HuH-7.5 (cell line): ENCODE measurements at places on chromosomes 3 and 15.

DNA sequence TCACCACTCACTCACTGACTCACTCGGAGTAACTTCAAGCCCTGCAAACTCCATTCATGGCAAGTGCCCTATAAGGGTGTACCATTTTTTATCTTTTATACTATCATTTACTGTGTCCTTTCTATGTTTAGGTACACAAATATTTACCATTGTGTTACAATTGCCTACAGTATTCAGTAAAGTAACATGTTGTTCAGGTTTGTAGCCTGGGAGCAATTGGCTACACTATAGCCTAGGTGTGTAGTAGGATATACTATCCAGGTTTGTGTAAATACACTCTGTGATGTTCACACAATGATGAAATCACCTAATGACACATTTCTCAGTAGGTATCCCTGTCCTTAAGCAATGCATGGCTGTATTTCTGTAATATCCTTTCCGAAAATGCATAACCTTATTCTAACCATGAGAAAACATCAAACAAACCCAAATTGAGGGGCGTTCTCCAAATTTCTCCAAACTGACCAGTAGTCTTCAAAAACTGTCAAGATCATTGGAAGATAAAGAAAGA is 17.9 kb upstream of the CNOT10 start:
- DNase-seq = no peak

DNA sequence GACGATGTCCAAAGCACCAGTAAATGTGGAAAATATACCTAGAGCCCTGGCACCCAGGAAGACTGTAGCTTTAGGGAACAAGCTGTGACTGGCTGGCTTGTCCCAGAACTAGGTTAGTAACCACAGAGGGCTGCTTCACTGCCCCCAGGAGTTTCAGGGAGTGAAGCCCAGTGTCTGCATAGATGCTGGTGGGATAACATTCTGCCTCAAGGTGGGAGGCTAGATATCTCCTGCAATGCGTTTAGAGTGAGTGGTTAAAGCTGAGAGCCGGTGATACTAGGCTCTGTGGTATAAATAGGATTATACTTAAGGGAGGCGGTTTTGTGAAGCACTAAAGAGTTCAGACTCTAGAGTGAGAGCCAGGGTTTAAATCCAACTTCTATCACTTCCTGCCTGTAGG is 11.7 kb upstream of the CP start:
- DNase-seq = no peak

GRCh38 chr15:91857224-91857585 is 3.7 kb downstream of the SLCO3A1 start:
- DNase-seq = no peak

DNA sequence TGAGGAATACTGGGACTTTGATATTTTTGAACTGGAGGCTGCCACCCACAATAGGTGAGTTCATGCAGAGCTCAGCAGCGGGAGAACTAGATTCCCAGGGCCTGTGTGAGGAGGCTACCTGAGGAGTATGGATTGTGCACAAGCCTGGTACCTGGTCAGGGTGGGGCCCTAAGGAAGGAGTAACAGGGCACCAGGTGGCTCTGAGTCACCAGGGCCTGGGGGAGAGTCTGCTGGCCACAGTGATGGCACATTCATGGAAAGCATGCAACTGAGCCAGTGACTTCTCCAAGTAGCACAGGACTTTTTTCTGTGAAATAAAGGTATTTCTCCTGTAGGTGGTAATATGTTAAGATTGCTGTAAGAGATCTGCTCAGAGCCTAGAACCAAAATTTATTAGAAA is 134.4 kb downstream of the PDE8A start:
- no peak for DNase-seq

- no peak for DNase-seq
These were observed 66.2 kb downstream of the C3orf80 start for GRCh38 chr3:160291290-160291908.

DNA sequence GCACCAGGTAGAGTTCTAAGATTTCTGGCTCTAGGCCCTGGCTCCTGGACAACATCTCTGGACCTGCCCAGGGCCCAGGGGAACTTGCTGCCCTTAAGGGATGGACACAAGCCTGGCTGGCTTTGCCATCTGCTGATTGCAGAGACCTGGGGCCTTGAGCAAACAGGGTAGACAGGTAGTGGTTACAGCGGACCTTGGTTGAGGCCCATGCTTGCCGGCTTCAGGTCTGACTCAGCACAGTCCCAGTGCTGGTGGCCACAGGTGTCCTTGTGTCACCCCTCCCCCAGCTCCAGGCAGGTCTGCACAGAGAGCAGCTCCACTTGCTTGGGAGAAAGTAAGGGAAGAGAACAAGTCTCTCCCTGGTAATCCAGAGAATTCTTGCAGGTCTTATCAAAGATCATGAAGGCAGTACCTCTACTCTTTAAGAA is 15.9 kb upstream of the ACTL6A start:
- no peak for DNase-seq

GRCh38 chr3:181610083-181610972 is 101.4 kb upstream of the SOX2 start:
- no peak for DNase-seq

DNA sequence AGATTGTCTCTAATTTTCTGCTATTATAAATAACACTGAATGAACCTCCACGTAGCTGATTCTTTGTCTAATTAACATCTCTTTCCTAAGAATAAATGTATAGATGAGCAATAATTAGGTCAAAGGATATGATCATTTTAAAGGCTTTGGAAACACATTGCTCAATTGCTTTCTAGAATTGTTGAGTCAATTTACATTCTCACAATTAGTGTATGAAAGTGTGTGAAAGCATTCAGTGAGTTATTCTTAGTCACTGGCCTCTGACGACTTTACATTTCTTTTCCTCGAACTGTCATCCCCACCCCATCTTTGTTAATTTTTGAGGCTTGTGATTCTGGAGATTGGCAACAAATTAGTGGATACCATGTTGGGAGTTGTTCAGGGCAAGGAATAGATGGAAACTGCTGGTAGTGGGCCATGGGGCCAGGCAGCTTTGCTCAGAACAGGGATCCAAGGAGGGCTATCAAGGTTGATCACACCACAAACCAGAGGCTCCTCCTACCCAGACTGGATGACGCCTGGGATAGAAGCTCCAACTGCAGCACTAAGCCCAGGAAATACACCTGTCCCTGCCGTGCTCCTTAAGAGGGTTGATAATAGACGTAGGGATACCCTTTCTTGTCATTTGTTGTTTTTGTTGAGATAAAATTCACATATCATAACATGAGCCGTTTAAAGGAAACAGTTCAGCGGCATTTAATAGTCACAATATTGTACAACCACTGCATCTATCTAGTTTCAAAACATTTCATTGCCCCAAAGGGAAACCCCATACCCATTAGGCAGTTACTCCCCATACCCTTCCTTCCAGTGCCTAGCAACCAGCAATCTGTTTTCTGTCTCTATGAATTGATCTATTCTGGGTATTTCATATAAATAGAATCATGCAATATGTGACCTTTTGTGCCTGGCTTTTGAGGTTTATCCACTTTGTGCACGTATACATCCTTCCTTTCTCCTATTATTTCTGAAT is 27.9 kb downstream of the EIF1B start:
- no peak for DNase-seq

DNA sequence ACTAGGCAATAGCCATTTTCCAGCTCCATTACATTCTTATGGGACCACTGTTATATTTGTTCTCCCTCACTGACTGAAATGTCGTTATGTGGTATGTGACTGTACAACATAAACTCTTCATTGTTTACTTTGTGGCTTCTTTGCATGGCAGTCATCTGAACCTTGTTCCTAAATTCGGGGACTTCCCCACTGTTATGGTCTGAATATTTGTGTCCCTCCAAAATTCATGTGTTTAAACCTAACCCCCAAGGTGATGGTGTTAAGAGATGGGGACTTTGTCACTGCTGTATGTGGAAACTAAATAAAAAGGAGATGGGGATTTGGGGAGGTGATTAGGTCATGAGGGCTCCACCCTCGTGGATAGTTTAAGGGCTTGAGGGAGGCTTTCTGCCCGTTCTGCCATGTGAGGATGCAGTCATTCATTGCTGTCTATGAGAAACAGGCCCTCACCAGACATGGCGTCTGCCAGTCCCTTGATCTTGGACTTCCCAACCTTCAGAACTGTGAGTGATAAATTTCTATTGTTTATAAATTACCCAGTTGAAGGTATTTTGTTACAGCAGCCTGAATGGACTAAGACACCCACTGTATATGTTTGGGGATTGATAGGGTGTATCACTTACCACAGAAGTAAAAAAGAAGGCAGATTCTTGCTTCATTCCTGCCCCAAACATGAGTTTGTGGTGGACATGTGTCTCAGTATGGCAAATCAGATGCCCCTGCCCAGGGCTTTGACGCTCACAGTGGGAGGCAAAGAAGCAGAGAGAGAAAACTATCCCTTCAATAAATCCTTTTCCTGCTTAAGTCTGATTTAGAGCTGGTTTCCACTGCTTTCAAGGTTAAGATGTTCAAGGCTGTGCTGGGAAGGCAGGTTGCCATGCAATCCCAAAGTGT is 138.0 kb upstream of the UBE2E1 start:
- no peak for DNase-seq

DNA sequence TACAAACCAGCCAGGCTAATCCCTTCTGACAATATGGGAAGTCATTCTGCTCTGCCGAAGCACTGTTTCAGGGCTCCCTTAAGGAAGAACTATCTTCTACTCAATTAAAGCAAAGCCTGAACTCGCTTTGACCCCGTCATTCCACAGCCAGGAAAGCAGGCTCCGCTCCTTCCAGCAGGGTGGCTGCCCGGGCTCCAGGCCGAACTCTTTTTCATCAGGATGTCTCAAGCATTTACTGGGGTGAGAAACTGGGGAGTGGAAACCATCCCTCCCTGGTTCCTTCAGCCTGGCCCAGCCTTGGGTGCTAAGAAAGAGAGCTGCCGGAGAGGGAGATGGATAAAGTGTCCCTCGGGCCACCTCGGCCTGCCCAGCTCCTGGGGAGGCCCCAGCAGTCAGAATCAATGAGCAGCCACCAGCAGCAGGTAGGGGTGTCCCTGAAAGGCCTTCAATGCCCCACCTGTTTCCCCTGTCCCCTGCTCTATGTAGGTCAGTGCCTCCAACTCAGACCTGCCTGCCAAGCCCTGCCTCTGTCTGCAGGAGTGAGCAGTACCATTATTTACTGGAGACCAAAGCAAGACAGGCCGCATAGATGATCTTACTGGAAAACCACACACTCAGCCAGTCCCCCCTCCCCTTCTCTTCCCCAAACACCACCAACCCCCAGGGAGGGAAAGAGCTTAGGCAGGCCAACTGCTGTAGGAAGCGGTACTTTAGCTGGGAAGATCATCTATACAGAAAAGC is 225.6 kb upstream of the TLE3 start:
- no peak for DNase-seq

GRCh38 chr15:29091666-29092065 is 178.0 kb downstream of the NSMCE3 start:
- no peak for DNase-seq

DNA sequence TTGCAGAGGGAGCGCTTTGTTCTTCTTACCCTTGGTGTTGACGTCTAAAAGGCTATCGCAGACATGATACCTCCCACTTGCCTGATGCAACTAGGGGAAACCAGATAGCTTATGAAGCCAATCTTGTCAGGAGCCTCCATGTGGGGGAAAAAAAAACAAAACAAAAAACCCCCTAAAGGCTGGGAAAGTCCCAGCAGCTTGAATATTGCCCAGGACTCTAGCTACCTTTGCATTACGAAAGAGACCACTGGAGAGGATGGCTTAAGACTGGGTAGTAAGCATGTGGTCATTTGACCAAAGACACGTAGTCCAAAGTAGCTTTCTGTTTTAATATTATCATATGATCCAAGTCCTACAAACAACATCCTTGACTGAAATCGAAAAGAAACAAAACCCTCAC is 120.7 kb upstream of the WNT5A start:
- no peak for DNase-seq

GRCh38 chr3:146747928-146748327 is 142.8 kb upstream of the PLSCR5 start:
- DNase-seq = no peak

GRCh38 chr3:40780291-40780924 is 255.6 kb downstream of the ZNF621 start:
- no peak for DNase-seq

- peak; percentile 46 for DNase-seq
These were observed 16.6 kb upstream of the EHHADH start for GRCh38 chr3:185270262-185270955.
